ENCODE measurements at places on chromosomes 5 and 9.

DNA sequence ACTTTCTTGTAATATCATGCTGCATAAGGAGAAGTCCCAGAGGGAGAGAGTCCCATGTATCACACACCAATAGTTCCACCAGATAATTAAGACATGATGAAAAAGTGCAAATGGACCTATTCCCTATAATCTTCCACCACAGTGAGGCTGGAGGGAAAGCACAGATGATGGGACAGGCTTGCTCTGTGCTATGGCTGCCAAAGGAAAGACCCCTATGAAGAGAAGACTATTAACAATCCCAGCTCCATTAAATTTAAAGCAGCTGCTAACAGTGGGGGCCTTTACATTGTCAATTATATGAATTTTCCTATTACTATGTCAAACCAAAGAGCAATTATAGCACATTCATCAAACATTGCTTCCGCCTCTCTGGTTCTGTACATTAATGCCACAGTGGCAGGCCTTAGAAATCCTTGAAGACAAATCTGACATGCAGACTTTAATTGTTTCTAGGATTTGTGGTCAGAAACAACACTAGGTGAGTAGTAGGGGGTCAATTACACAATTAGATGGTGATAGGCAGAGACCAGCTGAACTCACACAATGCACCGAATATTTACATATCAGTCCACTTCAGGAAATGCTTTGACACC lies 551.3 kb downstream of the TLE1 start:
- DNase-seq = no peak

DNA sequence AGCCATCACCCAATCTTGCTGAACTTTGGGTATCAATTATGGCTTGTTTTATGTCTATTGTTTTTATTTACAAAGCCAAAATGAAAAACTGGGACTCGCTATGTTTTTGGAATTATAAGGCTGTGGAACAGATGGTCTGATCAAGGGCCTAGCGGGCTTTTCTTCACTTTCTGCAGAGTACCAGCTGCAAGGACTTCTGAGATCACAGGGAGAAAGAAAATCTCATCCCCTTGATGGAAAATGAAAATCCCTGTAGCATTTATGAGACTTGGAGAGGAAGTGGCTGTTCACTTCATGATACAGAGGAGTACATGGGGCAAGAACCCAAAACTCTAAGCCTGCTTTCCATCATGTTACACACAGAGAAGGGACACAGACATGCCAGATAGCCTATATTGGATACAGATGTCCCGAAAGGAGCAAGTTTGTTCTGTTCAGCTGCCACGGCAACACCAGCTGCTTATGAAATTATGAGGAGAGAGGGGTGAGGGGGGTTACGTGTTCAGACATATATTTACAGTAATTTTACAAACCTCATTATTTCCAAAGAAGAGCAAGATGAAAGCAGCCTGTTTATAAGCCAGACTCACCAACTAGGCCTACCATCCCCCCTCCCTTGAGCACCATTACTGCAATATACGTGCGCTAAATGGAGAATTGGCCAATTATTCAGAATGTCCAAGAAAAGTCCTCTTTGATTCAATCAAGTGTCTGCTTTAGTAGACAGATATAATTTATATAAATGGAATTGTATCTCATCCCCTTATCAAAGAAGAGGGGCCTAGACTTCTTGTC lies 220.0 kb downstream of the MARCHF11 start:
- DNase-seq = peak; percentile 26

GRCh38 chr5:125283372-125283771 lies 536.9 kb upstream of the ZNF608 start:
- DNase-seq = no peak

DNA sequence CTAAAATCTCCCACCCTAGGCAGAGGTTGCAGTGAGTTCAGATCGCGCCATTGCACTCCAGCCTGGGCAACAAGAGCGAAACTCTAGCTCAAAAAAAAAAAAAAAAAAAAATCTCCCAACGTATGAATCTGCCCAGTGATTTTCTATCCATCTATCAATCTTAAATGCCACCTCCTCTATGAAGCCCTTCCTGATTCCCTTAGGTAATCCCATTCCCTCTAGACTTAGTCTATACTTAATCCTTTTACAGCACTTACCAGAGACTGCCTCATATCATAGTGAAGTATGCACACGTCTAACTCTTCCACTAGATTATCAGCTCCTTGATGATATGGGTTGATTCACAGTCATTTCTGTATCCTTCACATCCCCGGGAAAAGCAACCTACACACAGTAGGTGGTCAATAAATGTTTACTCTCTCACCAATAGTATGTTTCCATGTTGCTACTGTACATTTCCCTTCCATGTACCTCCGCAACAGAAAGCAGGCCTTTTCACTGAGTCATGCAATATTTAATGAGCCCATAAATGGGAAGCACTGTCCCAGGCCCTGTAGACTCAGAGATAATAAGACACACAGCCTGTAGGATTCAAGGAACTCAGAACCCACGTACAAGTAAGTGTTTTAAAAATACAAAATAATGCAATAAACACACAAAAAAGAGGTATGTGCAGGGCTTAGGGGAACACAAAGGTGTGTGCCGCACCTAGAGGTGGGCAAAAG lies 1.2 kb downstream of the DROSHA start:
- DNase-seq = no peak

DNA sequence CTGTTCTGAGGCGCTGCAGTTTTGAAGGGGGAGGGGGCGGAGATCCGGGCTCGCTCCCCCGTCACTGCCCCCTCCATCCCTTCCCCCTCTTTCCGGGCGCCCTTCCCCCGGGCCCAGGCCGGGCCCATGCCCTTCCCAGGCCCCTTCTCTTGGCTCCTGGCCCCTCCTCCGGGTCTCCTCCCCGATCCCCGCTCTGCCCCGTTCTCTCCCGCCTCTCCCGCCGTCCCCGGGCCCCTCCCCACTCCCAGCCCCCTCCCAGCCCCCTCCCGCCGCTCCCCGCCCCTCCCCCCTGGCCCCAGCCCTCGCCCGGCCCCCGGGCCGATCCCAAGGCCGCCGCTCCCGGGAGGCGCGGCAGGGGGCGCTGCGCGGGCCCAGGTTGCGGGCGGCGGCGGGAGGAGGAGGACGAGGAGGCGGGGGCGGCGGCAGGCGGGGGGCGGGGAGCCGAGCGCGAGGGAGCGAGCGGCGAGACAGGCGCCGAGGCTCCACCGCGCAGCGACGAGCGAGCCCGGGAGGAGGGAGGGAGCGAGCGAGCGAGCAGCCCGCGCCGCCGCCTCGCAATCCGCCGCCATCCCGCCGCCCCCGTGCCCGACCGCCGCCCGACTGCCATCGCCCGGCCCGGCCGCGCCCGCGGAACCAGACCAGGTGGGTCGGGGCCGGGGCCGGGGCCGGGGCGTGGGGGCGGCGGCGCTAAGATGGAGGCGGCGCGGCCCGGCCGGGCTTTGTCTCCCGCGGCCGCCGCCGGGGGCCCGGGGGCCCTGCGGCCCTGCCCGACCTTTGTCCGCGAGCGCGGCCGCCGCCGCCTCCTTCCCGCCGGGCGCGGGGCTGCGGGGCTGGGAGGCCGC lies at the start of gene PRRC2B:
PRRC2B (plus strand) TSS at position 465 of the 842 bp plus-strand sequence. CDS start 36,059 bp downstream, outside the sequence.
- peak; percentile 88 for DNase-seq

- DNase-seq = no peak
Measured at GRCh38 chr9:128020692-128021091, 39.9 kb upstream of the EEIG1 start.

- DNase-seq = no peak
Measured at GRCh38 chr9:38771593-38771992, 51.7 kb upstream of the FAM240B start.

- DNase-seq = no peak
Measured at GRCh38 chr9:130893341-130894101, 3.1 kb downstream of the QRFP start.

DNA sequence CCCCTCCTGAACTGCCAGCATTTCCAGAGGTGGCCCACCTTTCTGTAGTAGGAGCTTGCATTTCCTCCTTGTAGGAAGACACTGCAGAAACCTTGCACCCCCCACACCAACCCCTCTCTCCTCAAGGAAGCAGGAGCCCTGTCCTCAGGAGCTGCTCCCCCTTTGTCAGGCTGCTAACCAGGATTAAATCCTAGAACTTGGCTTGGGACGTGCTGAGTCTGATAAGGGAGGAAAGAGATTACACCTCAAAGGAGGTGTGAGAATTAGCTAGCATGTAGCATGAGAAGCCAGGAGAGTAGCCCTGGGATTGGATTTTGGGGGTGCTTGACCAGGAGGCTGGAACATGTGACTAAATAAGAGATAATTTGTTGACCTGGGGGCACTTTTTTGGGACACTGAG lies 119.8 kb upstream of the ALDH1B1 start:
- DNase-seq = no peak
